ENCODE measurements at places on chromosomes 1 and 21.
A peak's percentile ranks its signal among the peaks of the same experiment; 100 is the strongest.

DNA sequence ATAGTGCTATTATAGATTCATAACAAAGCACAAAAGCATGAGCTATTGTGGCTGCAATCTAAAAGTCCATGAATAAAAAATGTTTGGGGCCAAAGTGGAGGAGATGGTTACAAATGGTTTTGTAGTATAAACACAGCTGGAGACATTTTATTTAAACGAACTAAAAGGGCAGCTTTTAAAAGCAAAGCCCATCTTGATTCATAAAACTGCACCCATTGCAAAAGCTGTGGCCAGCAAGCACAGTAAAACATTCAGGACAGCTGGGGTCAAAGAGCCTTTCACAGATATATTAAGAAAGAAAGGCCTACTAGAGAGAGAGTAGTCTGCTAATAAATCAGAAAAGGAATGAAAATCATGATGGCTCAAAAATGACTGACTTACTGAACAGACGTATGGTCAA lies 520.8 kb downstream of the NUF2 start:
- no peak for DNase-seq

GRCh38 chr1:88179943-88180342 lies 504.1 kb upstream of the PKN2 start:
- DNase-seq = no peak

DNA sequence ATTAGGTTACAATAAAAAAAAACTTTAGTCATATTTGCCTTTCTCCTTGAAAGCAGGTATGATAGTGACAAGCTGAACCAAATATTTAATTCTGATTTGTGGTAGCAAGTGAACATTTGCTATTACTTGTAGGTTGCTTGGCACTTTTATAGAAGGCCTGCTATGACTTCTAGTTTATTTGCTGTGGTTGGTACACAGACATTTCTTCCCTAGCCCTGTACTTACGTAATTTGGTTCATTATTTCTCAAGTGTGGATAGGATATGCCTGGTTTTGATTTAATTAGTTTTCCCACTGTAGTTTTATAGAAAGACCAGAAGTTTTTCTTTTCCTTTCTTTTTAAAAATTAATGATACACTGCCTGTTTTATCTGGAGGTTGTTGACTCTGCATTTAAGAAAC lies 55.9 kb downstream of the PPP2R5A start:
- no peak for DNase-seq

- no peak for DNase-seq
Measured at GRCh38 chr1:221913351-221913892, 171.5 kb upstream of the DUSP10 start.

GRCh38 chr1:18732686-18733085 lies 102.0 kb downstream of the PAX7 start:
- no peak for DNase-seq

GRCh38 chr1:209435654-209436566 lies 147.6 kb upstream of the CAMK1G start:
- peak; percentile 49 for DNase-seq

DNA sequence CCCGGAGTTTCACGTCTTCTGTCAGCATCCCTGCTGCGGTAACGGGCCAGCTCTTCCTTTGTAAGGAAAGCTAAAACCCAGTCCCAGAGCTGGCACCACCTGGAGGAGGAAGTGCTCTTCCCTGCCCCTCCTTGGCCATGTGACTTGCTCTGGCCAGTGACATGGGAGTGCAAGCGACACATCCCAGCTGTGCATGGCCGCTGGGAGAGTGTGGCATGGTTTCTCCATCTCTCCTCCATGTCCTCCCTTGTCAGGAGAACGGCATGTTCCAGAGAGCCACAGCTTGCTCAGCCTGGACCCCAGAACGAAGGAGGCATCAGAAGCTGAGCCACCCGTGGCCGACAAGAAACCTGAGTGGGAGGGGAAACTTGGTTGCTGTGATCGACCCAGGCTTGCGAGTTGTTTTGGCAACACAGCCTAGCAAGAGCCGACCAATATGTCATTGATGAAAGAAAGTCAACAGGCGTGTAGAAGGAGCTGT lies 2.7 kb upstream of the PRXL2B start:
- DNase-seq = no peak

DNA sequence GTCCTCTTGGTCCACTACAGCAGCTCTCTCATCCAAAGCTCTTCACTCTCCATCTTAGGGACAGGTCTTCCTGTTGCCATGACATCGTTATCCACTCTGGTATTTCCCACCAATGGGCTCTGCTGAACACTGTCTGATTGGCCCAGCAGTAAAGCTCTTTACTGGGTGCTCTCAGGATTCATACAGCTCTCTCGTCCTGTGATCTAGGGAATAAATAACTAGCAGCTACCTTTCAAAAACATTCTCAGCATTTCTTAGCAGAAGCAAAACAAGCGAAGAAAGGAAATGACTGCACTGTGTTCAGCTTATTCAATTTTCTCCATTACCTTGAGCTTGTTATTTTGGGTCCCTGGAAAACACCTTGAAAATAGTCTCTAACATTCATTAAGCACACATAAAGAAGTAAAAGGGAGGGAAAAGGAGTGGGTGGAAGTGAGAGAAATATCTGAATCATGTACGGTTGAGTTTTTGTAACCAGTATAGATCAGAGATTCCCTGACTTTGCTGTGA lies 163.4 kb upstream of the SGIP1 start:
- no peak for DNase-seq

GRCh38 chr1:202283379-202283844 lies 58.3 kb downstream of the UBE2T start:
- peak; percentile 87 for DNase-seq

GRCh38 chr1:25110036-25110435 lies 122.3 kb downstream of the SYF2 start:
- no peak for DNase-seq

GRCh38 chr21:42056996-42057689 lies 14.0 kb upstream of the UMODL1 start:
- peak; percentile 14 for DNase-seq

GRCh38 chr1:94612525-94613204 lies 71.1 kb upstream of the F3 start:
- DNase-seq = no peak

- DNase-seq = no peak
Measured at GRCh38 chr1:59664166-59664565, 150.6 kb upstream of the HOOK1 start.

Measured in fibroblast of skin of left biceps (primary cell).